Foreskin keratinocyte (primary cell): ENCODE measurements at places on chromosomes 16 and 17. TPM values are rescaled to one million over a fixed set of nuclear protein-coding genes. Genes with fewer than 3 reads are reported as not detected.

- DNase-seq = no peak
These were observed 86.9 kb upstream of the CIBAR2 start for GRCh38 chr16:85199069-85199725.

DNA sequence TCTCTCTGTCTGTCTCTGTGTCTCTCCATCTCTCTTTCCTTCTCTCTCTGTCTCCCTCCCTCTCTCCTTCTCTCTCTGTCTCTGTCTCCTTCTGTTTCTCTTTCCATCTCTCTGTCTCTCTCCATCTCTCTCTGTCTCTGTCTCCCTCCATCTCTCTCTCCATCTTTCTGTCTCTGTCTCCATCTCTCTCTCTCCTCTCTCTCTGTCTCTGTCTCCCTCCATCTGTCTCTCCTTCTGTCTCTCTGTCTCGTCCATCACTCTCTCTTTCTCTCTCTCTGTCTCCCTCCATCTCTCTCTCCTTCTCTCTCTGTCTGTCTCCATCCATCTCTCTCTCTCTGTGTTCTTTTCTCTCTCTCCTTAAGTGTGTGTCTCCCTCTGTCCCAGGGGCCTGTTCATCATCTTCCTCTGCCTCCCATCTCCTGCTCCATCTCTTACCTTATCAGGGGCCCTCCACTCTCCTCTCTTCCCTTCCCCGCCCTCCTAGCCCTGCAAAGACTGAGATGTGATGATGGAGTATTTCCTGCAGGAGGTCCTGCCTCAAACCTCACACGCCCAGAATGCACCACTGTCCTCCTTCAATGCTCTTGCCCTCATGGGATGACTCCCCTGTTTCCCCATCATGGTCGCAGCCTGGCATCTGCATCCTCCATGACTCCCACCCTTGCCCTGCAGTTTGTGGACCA is 193.3 kb downstream of the GSG1L start:
- DNase-seq = no peak

- peak; percentile 88 for DNase-seq
These were observed 13.3 kb upstream of the COG7 start for GRCh38 chr16:23466162-23466885.

Gene CNTD1
- not detected in 2 replicates for total RNA-seq

Gene ULK2
- 11.2 and 12.4 TPM in 2 replicates for total RNA-seq
